ENCODE measurements at places on chromosomes 3 and 15. TPM values are rescaled to one million over a fixed set of nuclear protein-coding genes. Genes with fewer than 3 reads are reported as not detected.
A peak's percentile ranks its signal among the peaks of the same experiment; 100 is the strongest.

GRCh38 chr15:25710184-25710583 is 152.9 kb downstream of the ATP10A start:
- H3K36me3 ChIP-seq: peaks cover 6% of the 10 kb centered on the region
- no peaks in the 10 kb centered on the region for H3K4me1 ChIP-seq
- DNase-seq: peak; percentile 75
- no peak overlapping the region for H3K4me3 ChIP-seq

GRCh38 chr3:118550556-118550955 is 484.1 kb downstream of the IGSF11 start:
- H3K36me3 ChIP-seq: no peaks in the 10 kb centered on the region
- no peaks in the 10 kb centered on the region for H3K4me1 ChIP-seq
- H3K27ac ChIP-seq: no peak overlapping the region

- H3K27ac ChIP-seq: no peak overlapping the region
- H3K27me3 ChIP-seq: no peaks in the 10 kb centered on the region
- H3K4me1 ChIP-seq: peaks cover 28% of the 10 kb centered on the region
- H3K4me3 ChIP-seq: no peak overlapping the region
Measured at GRCh38 chr15:76840830-76841460, 64.2 kb downstream of the SCAPER start.

GRCh38 chr15:68372291-68372811 is 59.6 kb downstream of the ITGA11 start:
- no peaks in the 10 kb centered on the region for H3K27me3 ChIP-seq
- DNase-seq: peak; percentile 10
- H3K36me3 ChIP-seq: no peaks in the 10 kb centered on the region

GRCh38 chr3:47761046-47761445 is 20.6 kb downstream of the SMARCC1 start:
- peaks cover 25% of the 10 kb centered on the region for H3K36me3 ChIP-seq
- no peaks in the 10 kb centered on the region for H3K27me3 ChIP-seq
- H3K4me1 ChIP-seq: peaks cover 5% of the 10 kb centered on the region
- no peak for DNase-seq

GRCh38 chr3:11601446-11602238 is 42.1 kb downstream of the VGLL4 start:
- H3K4me3 ChIP-seq: no peak overlapping the region
- peaks cover 36% of the 10 kb centered on the region for H3K4me1 ChIP-seq
- H3K36me3 ChIP-seq: peaks cover 47% of the 10 kb centered on the region
- H3K27ac ChIP-seq: peak overlapping the region; percentile 73
- H3K27me3 ChIP-seq: no peaks in the 10 kb centered on the region
- peak; percentile 70 for DNase-seq

DNA sequence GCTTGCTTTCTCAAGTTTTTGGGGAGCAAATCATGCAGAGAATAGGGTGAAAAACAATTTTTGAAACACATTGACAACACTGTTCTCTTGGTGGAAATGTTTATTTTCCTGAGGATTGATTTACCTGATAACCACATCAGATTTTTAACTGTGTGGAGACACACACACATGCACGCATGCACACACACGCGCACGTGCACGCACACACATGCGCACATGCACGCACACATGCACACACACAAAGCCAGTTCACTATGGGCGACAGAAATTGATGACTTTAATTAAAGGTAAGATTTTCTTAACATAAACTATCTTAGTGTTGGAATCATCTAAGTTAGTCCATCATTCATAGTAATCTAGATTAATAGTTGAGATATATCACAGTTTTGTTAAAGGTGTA is 15.3 kb downstream of the LMLN start:
- peaks cover 4% of the 10 kb centered on the region for H3K4me1 ChIP-seq
- DNase-seq: no peak
- H3K36me3 ChIP-seq: peaks cover 15% of the 10 kb centered on the region
- no peak overlapping the region for H3K4me3 ChIP-seq
- H3K27me3 ChIP-seq: no peaks in the 10 kb centered on the region

- H3K27ac ChIP-seq: no peak overlapping the region
- H3K4me3 ChIP-seq: no peak overlapping the region
- H3K4me1 ChIP-seq: no peaks in the 10 kb centered on the region
Measured at GRCh38 chr3:94249491-94250079, 186.7 kb downstream of the NSUN3 start.

- no peak overlapping the region for H3K4me3 ChIP-seq
- H3K4me1 ChIP-seq: peaks cover 10% of the 10 kb centered on the region
- peaks cover 18% of the 10 kb centered on the region for H3K27me3 ChIP-seq
- no peaks in the 10 kb centered on the region for H3K36me3 ChIP-seq
Measured at GRCh38 chr15:78712797-78713515, 71.9 kb upstream of the CHRNB4 start.

DNA sequence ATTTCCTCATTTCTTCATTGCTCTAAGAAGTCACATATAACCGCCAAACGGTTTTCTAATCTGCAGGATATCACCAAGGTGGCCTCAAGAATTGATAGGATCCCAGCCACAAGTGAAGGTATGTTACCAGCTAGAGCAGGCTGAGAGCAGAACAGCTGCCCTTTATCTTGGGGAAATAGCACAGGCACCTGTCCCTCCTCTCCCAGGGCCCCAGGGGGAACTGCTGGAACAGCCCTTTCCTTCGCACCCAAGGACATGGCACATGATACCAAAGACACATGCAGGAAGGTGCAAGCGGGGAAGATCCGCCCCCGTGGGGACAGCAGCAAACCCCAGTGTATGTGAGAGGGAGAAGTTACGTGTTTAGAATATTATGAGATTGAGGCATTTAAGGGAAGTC is 35.3 kb downstream of the HOMER2 start:
- no peak overlapping the region for H3K27ac ChIP-seq
- no peak for DNase-seq
- no peaks in the 10 kb centered on the region for H3K36me3 ChIP-seq
- no peak overlapping the region for H3K4me3 ChIP-seq
- no peaks in the 10 kb centered on the region for H3K27me3 ChIP-seq

DNA sequence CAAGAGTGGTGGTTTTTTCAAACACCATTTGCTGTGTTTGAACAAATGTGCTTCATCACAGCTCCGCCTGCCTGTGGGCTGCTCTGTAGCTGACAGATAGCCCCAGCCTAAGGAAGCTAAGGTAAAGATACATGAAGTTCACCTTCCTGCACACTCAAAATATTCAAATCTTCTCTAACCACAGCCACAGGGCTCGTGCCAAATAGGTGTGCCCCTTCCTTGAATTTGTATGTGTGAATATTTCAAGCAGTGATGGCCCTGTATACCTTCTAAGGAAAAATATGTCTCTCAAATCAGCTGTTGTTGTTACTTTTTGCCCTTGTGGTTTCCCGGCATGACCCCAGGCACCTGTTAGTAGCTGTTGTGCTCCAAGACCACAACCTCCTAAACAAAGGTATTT is 92.8 kb downstream of the CCNL1 start:
- no peak overlapping the region for H3K4me3 ChIP-seq
- peak; percentile 24 for DNase-seq
- H3K27ac ChIP-seq: no peak overlapping the region
- H3K36me3 ChIP-seq: no peaks in the 10 kb centered on the region

DNA sequence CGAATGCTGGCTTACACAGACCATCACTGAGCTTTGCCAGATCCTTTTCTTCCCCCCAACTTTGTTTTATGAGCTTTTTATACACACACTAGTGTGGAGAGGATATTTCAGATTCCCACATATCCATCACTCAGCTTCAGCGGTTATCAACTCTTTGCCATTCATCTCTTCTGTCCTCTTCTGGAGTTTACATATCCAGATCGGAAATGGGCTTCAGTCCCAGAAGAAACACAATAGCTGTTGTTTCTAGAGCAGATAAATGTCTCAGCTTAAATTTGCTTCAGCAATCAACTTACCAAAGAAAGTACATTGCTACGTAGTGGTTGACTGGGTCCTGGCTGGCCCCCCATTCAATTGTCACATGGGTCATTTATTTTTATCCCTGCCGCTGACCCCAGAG is 185.9 kb upstream of the BHLHE40 start:
- no peaks in the 10 kb centered on the region for H3K27me3 ChIP-seq
- H3K36me3 ChIP-seq: peaks cover 35% of the 10 kb centered on the region
- no peaks in the 10 kb centered on the region for H3K4me1 ChIP-seq
- H3K4me3 ChIP-seq: no peak overlapping the region
- H3K27ac ChIP-seq: no peak overlapping the region

- peaks cover 5% of the 10 kb centered on the region for H3K36me3 ChIP-seq
- H3K4me3 ChIP-seq: peak overlapping the region; percentile 93
- H3K4me1 ChIP-seq: peaks cover 60% of the 10 kb centered on the region
Measured at GRCh38 chr3:53043738-53044137, 2.1 kb downstream of the SFMBT1 start.

- H3K4me1 ChIP-seq: peaks cover 12% of the 10 kb centered on the region
- no peak overlapping the region for H3K4me3 ChIP-seq
- DNase-seq: peak; percentile 48
- H3K36me3 ChIP-seq: no peaks in the 10 kb centered on the region
Measured at GRCh38 chr15:58771621-58772250, 634 bp downstream of the MINDY2 start.

- H3K4me1 ChIP-seq: peaks cover 83% of the 10 kb centered on the region
- H3K4me3 ChIP-seq: peak overlapping the region; percentile 57
- H3K27ac ChIP-seq: peak overlapping the region; percentile 87
- peaks cover 32% of the 10 kb centered on the region for H3K36me3 ChIP-seq
Measured at GRCh38 chr15:101187820-101188636, 63.8 kb downstream of the CHSY1 start.

The CAMK2N2 gene
- 0.18 TPM for total RNA-seq

The KPNA4 gene
- total RNA-seq: 68.5 TPM

The GOLGA8J gene
- 0.16 TPM for total RNA-seq

The PLA2G4D gene
- not detected for total RNA-seq

The CLDN11 gene
- not detected for total RNA-seq

The MESP2 gene
- 0.30 TPM for total RNA-seq

The ZNF662 gene
- total RNA-seq: 1.3 TPM

The RPUSD3 gene
- 79.2 TPM for total RNA-seq
